ENCODE measurements at places on chromosomes 12 and 14. TPM values are rescaled to one million over a fixed set of nuclear protein-coding genes. Genes with fewer than 3 reads are reported as not detected.

DNA sequence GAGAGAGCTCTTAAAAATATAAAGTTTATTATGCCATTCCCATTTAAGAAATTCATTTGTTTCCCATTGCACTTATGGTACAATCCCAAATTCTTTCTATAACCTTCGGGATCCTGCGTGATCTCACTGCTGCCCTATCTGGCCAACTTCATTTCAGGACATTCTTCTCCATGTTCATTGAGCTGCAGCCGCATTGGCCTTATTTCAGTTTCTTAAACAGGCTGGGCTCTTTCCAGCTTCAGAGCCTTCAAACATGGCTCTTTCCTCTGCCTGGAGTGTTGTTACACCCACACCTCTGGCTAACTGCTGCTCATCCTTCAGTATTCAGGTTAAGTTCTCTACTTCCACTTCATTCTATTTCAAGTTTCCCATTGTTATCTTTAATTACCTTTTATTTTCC lies 58.5 kb upstream of the LRTM2 start:
- no peak for DNase-seq

GRCh38 chr12:83008703-83009102 lies 322.0 kb downstream of the TMTC2 start:
- no peak for DNase-seq

- DNase-seq = no peak
These were observed 22.7 kb downstream of the PLEK2 start for GRCh38 chr14:67389275-67389674.

DNA sequence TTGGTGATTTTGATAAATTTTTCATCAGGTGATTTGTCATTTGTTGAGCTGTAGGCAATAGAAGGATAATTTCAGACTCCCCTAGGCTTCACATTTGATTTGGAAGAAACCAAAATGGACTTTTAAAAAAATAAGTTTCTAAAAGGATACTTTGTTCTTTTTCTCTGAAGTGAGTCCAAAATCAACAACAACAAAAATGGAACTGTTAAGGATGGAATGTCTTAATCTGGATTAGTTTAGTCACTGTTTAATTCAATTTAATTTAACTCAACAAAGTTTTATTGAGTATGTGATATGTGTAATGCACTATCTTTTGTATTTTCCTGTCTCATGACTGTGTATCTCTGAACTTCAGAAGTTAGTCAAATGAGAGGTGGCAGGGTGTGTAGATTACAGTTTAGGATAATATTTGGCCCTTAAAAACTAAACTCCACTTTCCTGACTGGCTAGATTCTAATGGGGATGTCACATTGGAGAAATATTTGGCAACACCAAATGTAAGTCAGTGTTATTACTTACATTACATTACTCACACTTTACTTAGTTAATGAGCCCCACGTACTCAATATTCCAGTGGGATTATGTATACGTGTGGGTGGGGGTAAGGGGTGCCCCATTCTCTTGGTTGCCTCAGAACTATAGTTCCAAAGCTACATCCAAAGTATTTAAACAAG lies 209.7 kb downstream of the BCAT1 start:
- no peak for DNase-seq

- no peak for DNase-seq
These were observed 17.5 kb upstream of the ISM2 start for GRCh38 chr14:77516126-77516525.

DNA sequence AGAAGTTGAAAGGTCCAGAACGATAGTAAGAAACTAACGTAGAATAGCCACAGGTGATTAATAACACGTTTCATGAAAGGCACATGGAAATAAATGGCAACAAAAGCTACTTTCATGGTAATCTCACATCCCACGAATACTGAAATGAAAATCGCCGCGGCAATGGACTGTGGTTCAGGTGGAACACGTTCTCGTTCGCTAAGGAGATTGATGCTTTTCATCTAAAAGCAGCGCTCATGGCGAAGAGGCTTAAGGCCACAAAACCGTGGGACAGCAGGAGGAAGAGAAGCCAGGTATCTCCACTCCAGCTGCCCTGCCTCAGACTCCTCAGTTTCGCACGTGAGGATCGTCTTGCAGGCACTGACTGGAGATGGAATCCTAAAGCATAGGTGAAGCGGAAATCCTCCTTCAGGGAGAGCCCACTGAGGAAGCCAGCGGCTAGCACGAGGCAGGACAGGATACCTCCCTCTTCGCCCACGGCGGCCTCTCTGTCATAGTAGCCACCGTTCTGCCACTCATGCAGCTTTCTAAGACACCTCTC lies 696 bp upstream of the GPHN start:
- DNase-seq = no peak

- no peak for DNase-seq
These were observed 10.9 kb downstream of the COPS7A start for GRCh38 chr12:6734506-6735387.

DNA sequence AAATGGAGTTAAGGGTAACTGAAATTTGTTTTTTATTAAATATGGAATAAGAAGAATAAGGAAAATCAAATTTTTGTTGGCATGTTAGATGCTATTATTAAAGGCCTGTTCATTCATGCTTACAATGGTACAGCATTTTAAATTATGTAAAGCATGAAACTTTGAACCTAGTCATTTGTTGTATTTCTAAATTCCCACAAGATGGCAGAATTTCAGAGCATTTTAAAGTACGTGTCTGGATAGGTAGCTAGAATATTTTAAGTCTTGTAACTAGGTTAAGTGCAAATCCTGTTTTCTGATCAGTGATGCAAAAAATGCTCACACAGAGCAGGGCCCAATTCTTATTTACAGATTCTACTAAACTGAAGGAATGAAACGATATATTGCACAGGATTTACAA lies 585.6 kb upstream of the MIS18BP1 start:
- DNase-seq = no peak

DNA sequence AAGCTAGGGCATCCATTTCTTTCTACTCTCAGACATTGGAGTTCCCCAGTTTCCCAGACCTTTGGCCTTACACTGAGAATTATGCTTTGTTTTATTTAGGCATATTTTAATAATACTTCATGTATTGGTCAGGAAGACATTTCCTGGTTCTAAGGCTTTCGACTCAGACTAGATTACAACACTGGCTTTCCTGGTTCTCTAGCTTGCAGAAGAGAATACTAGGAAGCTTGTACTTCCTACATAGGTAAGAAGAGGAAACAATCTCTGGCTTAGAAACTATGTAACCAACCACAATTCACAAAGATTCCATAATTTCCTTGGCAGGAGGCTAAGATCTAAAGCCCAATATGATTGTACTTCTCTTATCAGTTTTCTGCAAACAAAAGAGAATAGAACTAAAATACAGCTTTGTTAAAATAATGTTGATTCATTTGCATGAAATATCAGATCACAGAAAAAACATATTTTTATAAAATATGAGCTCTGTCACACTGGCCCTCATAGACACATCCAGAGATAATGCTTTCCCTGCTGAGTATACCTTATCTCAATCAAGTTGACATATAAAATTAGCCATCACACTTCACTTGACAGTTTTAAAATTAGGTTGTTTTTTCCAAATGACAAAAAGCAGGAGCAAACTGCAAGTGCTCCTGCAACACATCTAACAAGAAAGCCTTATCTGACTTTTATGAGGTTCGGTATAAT lies 30.5 kb downstream of the CLEC2D start:
- no peak for DNase-seq

The PLEKHD1 gene
- 0.06 TPM for total RNA-seq
